ENCODE measurements at places on chromosomes 2 and 18.

GRCh38 chr2:28231110-28231631 lies 161.5 kb upstream of the FOSL2 start:
- DNase-seq = no peak

- no peak for DNase-seq
Measured at GRCh38 chr18:3230401-3231334, 10.9 kb upstream of the MYOM1 start.

DNA sequence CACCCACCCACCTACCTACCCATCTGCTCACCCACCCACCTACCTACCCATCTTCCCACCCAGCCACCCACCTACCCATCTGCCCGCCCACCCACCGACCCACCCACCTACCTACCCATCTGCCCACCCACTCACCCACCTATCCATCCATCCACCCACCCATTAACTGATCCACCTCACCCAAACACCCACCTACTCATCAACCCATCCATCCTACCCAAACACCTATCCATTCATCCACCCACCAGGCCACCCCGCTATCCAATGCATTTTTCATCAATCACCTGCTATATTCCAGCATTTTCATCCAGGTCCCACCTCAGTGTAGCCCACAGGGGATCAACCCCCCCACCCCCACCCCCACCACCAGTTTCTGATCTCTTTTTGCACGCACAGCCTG lies 121.8 kb downstream of the GLI2 start:
- DNase-seq = no peak

GRCh38 chr2:99000708-99001107 lies 64.7 kb upstream of the CRACDL start:
- no peak for DNase-seq

- DNase-seq = no peak
Measured at GRCh38 chr2:140472676-140473075, 1658.1 kb downstream of the LRP1B start.

DNA sequence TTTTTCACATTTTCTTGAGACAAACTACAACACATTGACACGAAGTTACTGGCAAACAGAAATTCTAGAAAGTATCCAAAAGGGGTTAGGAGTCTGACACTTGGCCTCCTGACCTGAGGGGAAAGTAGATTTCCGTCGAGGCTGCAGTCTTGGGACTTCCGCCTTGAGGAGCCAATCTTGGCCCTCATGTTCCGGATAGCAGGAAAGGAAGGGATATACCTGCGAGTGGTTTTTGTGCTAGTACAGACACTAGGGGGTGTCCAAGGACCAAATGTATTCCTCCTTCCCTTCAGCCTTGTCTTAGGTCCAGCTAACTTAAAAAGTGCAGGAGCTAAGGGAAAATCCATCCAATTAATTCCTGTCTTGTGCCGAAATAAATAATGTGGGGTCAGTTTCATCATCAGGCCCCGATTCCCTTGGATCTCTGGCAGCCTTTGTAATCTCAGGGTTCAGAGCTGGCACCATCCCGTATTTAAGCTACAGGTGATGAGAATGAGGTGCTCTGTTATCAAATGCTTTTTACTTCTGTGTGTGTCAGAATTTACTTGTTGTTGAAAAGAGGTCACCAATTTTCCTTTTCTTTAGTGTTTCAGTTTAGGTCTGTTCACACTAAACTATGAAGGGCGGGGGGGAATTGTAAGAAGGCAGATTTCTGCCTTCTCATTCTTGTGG lies 330.2 kb upstream of the FANCL start:
- DNase-seq = no peak

GRCh38 chr2:49174750-49175149 lies 20.4 kb upstream of the FSHR start:
- DNase-seq = no peak

DNA sequence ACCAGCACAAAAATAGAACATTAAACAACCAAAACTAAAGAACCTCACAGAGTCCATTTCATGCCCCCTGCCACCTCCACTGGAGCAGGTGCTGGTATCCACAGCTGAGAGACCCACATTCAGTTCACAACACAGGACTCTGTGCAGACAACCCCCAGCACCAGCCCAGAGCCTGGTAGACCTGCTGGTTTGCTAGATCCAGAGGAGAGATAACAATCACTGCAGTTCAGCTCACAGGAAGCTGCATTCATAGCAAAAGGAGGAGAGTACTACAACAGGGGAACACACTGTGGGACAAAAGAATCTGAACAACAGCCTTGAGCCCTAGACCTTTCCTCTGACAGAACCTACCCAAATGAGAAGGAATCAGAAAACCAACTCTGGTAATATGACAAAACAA lies 326.7 kb downstream of the METTL4 start:
- no peak for DNase-seq

DNA sequence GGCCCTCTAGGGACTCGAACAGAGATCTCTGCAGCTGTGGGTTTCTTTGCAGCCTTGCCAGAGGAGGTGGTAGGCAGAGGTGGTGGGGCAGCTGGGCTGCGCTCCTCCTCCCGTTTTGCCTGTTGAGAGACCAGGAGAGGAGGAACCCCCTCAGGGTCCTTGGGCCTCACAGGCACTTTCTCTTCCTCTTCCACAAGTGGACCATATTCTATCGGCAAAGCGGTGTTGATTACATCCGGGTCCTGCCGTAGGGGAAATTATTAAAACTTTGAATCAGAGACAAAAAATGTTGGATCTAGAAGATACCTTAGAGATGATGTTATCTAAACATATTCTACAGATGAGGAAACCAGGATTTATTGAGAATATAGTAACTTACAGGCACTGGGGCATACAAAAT lies 78.5 kb downstream of the CLIP4 start:
- DNase-seq = no peak

DNA sequence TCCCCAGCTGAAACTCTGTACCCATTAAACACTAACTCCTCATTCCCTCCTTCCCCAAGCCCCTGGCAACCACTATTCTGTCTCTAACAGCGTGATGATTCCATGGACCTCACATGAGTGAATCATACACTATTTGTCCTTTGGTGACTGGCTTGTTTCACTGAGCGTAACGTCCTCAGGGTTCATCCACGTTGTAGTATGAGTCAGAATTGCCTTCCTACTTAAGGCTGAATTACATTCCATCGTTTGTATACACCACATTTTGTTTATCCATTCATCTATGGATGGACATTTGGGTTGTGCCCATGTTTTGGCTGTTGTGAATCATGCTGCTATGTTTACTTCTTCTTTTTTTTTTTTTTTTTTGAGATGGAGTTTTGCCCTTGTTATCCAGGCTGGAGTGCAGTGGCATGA lies 19.6 kb upstream of the CABLES1 start:
- DNase-seq = no peak

DNA sequence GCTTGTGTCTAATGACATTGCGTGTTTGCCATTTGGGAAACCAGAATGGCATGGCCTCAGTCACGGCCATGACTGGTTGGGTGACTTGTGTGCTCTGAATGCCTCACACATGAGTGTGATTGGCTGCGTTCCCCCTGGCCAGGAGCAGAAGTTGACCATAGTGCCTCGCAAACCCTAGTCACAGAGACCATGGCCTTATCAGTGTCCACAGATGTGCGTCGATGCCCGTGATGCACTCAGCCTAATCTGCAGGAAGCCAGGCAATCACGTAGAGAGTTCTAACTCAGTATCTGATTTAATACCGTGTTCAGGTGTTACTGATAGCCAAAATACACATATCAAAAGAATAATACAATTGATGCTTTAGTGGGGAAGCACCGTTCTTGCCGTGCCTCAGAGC lies 64.0 kb downstream of the BOLA3 start:
- no peak for DNase-seq

GRCh38 chr2:24015562-24016375 lies 5.9 kb downstream of the MFSD2B start:
- no peak for DNase-seq

DNA sequence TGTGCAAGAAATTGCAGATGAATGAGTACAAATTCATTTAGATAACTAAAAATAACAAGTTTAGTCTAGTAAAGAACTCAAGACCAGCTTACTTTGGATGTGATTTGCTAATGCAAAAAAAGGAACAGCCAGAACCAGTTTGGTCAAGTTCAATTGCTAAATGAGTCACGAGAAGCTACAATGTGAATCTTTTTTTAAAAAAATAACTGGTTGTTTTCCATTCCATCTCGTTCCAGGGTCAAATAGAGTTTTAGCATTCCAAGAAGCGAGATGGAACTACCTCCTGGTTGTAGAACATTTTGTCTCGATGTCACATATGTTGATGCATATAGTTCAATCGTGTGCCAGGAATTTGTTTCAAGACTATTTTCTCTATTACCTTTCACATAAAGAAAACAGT lies 65.0 kb upstream of the IKZF2 start:
- no peak for DNase-seq

- no peak for DNase-seq
Measured at GRCh38 chr18:67525328-67526099, 9.0 kb upstream of the DSEL start.

DNA sequence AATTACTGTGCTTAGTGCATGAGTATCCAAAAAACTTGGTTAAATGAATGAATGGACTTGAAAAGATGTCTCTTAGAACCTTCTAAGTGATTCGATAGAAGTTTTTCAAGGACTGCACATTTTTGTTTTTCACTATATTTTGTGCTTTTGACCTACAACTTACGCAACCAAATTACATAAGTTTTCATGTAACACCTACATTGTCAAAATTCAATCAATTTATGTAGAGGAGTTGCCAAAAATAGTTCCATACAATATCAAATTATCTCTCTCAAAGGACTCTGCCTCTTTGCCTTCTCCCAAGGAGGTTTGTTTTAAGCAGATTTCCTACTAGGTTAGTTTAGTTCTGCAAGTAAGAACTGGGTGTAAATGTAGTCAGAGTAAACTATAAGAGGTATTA lies 10.3 kb downstream of the MARCHF7 start:
- no peak for DNase-seq

DNA sequence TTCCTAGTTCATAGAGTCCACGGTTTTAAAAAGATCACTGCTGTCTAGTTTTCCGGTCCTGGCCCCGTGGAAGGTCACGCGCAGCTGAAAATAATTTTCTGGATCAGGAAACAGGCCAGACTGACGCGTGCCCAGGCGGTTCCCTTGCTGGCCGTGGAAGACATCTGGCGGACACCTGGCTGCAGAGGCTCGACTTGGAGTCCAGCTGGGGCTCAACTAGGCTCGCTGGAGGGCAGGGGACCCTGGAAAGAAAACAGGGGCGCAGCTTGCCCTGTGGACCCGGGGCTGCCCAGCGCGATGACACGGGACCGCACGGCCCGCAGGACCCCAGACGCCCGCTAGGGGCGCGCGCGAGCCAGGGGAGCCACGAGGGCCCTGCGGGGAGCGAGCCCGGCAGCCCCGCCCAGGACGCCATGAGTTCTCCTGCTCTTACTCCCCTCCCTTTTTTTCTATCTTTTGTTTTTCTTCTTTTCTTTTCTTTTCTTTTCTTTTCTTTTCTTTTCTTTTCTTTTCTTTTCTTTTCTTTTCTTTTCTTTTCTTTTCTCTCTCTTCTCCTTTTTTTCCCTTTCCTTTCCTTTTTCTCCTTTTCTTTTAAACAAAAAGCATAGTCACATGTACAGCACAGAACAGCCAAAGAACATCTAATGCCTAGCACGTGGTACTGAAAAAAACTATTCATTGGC lies 43.2 kb upstream of the UBE2F start:
- no peak for DNase-seq

GRCh38 chr2:25851740-25852503 lies 26.4 kb downstream of the ASXL2 start:
- DNase-seq = no peak

- DNase-seq = peak; percentile 17
Measured at GRCh38 chr18:63320975-63321265, 1.4 kb upstream of the BCL2 start.

- DNase-seq = no peak
Measured at GRCh38 chr2:222751821-222752719, 80.6 kb downstream of the MOGAT1 start.

DNA sequence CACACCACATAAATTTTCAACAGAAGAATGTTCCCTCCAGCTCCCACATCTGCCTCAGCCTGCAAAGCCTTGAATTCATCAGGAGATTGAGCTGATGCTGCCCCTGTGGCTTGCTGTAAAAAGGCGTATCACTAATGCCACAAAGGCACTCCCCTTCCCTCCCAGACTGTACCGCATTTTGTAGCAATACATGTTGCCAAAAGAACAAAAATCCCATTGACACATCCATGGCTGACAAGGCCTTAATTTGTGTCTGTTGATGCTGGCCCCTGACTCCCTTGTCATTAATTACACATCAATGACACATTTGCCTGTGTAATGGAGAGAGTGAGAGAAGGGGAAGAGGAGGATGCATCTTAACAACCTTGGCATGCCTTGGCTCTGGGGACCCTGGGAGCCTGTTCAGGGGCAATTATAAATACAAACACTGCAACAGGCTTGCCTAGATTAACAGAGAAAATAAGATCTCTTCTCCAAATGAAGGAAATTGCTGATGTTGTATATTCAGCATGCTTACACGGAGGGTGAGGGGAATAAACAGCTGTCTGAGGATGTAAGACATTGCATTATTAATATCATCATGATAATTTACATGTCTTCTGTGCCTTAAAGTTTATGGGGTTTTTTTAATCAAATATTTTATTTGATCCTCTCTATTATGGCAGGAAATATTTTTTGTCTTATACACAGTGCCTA lies 264.0 kb downstream of the SUCLG1 start:
- no peak for DNase-seq

DNA sequence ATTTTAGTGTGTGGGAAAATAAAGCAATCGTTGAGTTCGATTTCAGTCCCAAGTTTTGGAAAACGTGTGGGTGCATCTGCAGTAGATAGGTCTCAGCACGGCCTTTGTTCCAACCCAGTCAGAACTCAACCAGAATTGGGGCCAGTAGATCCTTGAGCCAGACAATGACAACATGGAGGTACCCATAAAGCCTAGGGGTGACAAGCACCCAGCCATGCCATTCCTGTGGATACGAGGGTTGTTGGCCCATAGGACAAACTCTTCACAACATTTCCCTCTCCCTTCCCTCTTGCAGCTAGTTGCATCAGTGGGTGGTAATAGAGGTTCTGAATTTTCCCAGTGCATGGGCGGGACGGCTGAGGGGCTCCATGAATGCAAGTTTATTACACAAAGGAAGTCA lies 60.1 kb downstream of the ST3GAL5 start:
- no peak for DNase-seq

DNA sequence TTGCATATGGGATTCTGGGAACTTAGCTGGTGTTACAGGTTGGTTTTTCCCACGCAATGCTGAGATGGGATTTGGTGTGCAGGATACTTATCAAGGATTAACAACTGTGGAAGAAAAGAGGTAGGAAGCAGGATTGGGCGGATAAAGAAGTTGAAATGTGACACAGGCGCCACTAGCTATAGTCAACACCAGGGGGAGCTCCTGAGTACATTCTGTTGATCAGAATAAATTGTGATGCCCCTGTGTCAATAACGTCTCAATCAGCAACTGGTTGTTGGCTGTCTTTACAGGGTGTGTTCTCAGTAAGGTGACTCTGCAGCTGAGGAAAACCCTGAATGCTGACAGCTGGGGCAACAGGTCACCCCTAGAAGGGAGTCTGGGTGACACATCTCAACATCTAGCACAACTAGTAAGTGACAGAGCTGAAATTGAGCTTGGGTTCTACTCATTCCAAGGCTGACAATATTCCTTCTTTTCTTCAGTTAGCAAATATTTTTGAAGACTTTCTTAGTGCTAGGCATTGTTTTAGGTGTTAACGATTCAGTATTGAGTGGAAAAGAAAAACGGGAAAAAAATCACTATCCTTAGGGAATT lies 143.0 kb downstream of the ARL6IP6 start:
- DNase-seq = no peak

GRCh38 chr2:186653511-186653910 lies 40.3 kb upstream of the FAM171B start:
- no peak for DNase-seq

GRCh38 chr2:156147594-156148330 lies 184.8 kb downstream of the NR4A2 start:
- DNase-seq = no peak

GRCh38 chr2:12257476-12257875 lies 459.3 kb upstream of the TRIB2 start:
- DNase-seq = no peak

All from esophagus squamous epithelium (tissue), 5 donors.